Stimulated activated naive CD4-positive, alpha-beta T cell treated with Interleukin-2 at 50 U/mL for 16 hours (primary cell): ENCODE measurements at places on chromosomes 7 and 10.
A peak's percentile ranks its signal among the peaks of the same experiment; 100 is the strongest.

DNA sequence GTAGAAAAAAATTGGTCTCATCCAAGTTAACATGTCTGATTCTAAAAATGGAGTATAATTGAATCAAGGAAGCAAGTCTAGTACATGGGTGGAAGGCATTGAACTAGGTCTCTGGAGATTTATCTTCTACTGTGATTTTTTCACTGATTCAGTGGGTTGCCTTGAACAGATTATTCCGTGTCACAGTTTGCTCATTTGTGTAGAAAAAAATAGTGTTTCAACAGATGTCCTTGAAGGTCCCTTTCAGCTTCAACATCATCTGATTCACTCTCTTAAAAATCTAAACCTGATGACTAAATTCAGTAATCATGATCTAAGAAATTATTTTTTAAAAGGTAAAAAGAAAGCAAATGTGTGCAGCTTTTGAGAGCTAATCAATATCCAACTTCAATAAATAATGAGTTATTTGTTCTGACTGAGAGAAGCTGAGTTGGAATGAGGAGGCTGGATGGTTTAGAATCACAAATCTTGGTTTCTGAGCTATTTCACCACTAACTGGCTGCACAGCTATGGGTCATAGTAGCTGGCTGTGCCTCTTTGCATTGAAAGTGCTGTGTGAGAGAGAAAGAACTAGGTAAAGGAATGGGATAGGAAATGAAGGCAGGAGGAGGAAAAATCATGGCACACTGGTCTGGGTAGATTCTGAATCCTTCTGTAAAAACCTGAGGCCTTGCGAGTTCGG is 221.5 kb upstream of the MDFIC start:
- no peak for DNase-seq

DNA sequence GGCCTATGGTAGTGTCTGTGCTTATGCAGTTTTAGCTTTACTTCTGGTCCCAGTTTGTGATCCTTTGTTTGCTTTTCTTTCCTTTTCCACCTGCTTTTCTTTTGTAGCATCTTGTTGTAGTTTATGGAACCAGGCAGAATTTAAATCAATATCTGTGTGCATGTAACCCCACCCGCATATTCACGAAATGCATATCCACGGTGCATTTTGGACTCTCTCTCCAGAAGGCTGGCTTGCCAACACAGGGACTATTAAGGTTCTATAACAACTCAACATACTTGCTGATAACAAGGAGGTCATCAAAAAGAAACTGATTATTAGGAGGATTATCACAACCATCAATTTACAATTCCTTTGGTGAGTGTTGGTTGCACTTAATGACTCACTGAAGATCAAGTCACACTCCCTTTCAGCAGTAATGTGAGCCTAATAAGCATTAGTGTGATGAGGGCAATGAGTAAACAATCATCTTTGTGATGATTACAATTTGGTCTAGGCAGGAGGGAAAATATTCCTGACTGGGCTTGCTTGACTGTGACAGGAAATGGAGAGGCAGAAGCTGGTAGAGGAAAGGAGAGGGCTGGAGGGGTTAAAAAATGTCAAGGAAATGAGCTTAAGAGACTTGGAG is 378.6 kb downstream of the REEP3 start:
- no peak for DNase-seq

GRCh38 chr7:82789883-82790609 is 346.5 kb upstream of the CACNA2D1 start:
- DNase-seq, result no peak

GRCh38 chr7:52504561-52504960 is 530.9 kb upstream of the POM121L12 start:
- no peak for DNase-seq

- DNase-seq, result no peak
These were observed 23.5 kb downstream of the FBXW4 start for GRCh38 chr10:101671453-101671852.

DNA sequence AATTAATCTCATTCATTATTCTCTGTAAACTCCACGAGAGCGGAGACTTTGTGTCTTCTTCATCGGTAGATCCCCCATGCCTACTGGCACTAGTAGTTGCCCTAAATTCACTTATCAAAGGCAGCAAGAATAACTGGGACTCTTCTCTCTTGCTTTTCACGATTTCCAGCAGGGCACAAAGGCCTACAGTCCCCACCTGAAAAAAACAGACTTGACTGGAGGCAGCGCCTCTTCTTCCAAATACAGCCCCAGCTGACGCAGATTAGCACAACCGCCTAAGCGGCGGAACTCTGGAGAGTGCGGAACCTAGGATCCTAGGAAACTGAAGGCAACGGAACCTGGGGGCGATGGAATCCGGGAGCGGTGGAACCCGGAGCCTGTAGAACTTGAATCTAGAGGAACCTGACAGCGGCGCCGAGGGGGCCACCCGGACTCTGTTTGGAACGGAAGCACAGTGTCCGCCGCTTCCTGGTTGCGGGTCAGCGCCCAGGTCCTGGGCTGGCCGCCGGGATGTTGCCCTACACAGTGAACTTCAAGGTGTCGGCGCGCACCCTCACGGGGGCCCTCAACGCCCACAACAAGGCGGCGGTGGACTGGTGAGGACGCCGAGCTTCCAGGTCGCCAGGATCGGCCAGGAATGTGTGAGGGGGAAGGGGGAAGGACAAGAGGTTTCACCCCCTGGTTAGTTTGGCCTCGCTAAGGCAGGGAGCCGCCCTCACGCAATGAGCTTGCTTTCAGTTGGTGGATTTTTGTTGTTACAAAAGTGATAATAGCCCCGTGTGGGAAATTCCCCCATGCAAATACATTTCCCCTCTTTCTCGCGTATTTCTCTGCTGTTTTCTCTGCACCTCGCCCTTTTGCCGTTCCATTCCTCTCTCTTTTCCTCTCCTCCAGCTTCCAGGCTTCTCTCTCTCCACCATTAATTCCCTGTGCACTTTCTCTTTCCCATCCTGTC is at the start of gene WDR11:
WDR11 (plus strand) TSS at position 452 of the 955 bp plus-strand sequence; CDS start at position 511, 59 bp downstream.
- peak; percentile 74 for DNase-seq

GRCh38 chr10:80691441-80691840 is 153.7 kb downstream of the SH2D4B start:
- no peak for DNase-seq

- peak; percentile 47 for DNase-seq
These were observed 647 bp upstream of the NACAD start for GRCh38 chr7:45089341-45089891.

DNA sequence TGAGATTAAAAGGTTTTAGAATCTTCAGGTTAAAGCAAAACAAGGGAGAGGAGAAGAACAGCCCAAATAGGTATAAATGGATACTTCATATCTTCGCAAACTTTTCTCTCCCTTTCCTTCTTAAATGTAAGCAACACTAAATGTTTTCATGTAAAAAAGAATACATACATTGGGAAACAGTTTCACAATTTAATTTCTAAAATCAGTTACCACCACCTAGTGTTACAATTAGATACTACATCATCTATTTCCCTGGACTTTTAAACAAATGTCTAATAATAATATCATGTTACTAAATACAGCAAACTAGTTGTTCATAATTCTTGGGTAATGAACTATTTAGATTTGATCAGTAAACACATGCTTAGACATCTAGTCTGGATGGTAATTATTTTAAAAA is 35.8 kb downstream of the MINDY3 start:
- DNase-seq, result no peak

DNA sequence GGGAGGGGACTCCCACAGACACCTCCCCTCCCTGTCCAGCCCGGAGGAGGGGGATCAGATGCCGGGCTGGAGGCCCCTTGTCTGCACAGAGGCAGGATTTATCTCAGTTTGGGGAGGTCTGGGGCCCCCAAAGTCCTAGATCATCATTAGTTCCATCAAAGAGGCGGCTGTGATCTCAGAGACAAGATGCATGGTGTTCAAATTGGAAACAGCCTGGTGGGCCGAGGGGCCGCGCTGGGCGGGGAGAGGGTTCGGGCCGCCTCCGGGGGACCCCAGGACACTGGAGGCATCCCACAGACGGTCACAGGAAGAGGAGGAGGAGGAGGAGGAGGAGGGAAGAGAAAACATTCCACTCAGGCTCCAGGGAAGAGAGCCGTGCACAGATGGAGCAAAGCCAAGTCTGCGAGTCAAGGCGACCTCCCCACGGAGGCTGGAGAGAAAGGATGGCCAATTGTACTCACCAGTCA is 69.5 kb upstream of the CUX1 start:
- DNase-seq, result no peak

GRCh38 chr7:96833676-96834453 is 124.2 kb upstream of the SEM1 start:
- no peak for DNase-seq

DNA sequence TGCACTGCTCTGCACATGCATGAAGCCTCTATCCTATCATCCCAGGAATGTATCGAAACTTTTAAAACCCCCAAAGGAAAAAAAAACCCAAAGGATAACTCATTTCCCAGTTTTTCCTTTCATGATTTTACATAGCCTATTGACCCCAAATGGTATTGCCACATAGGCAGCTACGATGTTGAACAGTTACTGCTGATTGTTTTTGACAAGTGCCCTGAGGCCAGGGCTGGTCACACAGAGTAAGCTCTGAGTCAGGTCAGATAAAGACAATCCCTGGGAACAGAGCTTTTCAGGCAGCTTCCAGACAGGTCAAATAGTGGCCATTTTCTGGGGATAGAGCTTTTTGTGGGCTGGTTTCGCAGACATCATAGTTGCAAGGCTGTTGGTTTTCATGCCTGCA is 52.1 kb downstream of the MYL10 start:
- no peak for DNase-seq

DNA sequence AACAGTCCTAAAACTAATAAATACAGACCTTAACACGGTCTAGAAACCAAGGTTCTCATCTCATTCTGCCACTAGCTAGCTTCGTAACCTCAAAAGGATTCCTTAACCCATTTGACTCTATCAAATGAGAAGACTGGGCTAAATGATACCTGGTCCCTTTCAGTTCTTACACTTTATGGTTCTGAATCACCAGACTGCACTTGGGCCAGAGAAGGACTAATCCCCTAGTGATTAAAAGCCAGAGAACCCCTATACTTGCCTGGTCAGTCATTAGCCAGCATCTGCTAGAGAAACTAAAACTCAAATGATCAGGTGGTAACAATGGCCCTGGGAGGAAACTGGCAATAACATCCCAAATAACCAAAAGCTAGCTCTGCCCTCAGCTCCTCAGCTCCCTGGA is 16.8 kb downstream of the TMEM243 start:
- no peak for DNase-seq

DNA sequence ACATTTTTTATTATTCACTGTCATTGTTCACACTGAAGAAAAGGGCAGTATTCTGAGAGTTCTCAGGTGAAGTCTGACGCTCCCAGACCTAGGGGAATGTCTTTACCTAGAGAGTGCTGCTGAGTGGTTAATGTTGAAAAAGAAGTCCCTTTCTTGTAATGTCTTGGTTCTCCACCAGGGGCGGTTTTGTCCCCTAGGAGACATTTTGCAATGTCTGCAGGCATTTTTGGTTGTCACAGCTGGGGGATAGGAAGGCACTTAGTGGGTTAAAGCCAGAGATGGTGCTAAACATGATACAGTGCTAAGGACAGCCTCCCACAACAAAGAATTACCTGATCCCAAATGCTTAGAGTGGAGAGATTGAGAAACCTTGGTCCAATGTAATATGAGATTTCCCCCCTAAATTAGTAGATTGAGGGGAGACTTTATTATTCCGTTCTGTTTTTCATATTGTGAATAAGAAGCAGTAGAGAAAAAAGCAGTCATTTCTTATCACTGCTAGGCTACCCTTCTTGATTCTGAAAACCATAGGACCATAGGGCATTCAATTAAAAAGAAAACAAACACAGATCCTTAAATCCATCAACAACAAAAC is 13.1 kb downstream of the UMAD1 start:
- no peak for DNase-seq

DNA sequence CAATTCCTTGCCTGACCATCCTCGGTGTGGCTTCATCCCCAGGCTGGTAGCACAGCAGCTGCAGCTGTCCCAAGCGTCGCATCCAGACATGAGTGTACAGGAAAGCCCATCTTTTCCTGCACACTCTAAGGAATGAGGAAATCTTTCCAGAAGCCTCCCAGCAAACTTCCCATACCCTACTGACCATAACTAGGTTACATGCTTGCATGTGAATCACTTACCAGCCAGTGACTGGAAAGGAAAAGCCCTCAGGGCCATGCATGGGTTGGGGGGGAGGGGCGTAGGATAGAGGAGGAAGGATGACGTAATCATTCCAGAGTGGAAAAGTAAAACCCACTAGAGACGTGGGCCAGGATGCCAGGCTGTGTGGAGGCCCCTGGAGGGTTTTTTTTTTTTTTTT is 18.9 kb upstream of the ZNF212 start:
- no peak for DNase-seq

- no peak for DNase-seq
These were observed 92.6 kb downstream of the JMJD1C start for GRCh38 chr10:63373176-63373575.

DNA sequence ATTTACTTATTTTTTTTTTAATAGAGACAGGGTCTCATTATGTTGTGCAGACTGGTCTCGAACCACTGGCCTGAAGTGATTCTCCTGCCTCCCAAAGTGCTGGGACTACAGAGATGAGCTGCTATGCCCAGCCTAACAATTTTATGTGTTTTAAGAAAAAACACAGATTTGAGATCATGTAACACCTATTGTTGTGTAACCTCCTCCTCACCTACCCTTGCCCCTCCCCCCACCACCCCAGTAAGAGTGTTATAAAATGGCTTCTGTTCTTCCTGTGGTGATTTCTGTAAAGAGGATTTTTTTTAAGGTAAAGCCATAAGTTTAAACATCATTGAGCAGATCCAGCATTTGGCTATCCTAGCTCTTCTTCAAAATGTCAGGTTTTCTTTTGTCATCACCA is 7.6 kb downstream of the ARMC10 start:
- no peak for DNase-seq

DNA sequence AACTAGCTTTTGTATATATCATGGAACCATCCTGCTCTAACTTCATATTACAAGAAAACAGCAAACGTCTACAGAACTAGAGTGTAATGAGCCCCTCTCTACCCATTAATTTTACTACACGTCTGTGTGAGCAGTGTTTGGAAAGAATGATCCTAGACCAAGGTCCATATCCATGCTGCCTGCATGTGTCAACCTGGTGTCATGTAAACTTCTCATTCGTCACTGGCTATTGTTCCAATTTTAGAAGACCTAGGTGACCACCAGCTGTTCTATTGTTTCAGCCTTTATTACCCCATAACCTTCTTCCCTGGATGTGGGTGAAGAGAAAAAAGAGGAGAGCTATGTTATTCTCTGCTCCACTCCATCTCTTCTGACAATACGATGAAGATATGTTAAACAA is 77.1 kb downstream of the CREM start:
- no peak for DNase-seq

- no peak for DNase-seq
These were observed 59.0 kb upstream of the NPVF start for GRCh38 chr7:25287291-25287690.

- DNase-seq, result no peak
These were observed 5.0 kb upstream of the WBP1L start for GRCh38 chr10:102738692-102739121.

- DNase-seq, result no peak
These were observed 18.0 kb downstream of the RBAK start for GRCh38 chr7:5063698-5064097.

- no peak for DNase-seq
These were observed 24.1 kb downstream of the PDLIM1 start for GRCh38 chr10:95266674-95267095.

- DNase-seq, result no peak
These were observed 117.7 kb downstream of the CYTH3 start for GRCh38 chr7:6154542-6155404.

- DNase-seq, result no peak
These were observed 12.7 kb upstream of the CACUL1 start for GRCh38 chr10:118767297-118768040.

GRCh38 chr7:14720785-14721184 is 181.8 kb downstream of the DGKB start:
- DNase-seq, result no peak
